Stimulated activated CD4-positive, alpha-beta T cell treated with anti-CD3 and anti-CD28 coated beads, Interleukin-1b, Interleukin-23, amount 100 ng/mL, for 1 hour (primary cell): ENCODE measurements at places on chromosomes 4 and X.

- no peak for DNase-seq
These were observed 94.0 kb upstream of the DDIT4L start for GRCh38 chr4:100284129-100284880.

- DNase-seq = no peak
These were observed 74.0 kb upstream of the OGT start for GRCh38 chrX:71458866-71459265.

- DNase-seq = no peak
These were observed 186.0 kb downstream of the MGST2 start for GRCh38 chr4:139851639-139852038.

DNA sequence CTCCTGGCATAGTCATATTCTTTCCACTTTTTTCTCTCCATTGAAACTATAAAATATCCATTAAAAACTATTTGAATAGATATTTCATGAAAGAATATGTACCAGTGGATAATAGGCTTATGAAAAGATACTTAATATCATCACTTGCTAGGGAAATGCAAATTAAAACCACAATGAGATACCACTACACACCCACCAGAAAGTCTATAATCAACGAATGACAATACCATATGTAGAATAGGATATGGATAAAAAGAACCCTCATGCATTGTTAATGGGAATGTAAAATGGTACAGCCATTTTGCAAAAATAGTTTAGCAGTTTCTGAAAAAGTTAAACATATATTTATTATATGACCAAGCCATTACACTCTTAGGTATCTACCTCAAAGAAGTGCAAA lies 218.7 kb upstream of the GPC4 start:
- no peak for DNase-seq

- no peak for DNase-seq
These were observed 303.0 kb upstream of the TACR3 start for GRCh38 chr4:104022831-104023230.

- DNase-seq = no peak
These were observed 38.9 kb upstream of the RAP1GDS1 start for GRCh38 chr4:98222306-98222705.

GRCh38 chr4:164438321-164438720 lies 315.6 kb upstream of the SMIM31 start:
- no peak for DNase-seq

- no peak for DNase-seq
These were observed 20.6 kb upstream of the KIAA0232 start for GRCh38 chr4:6761649-6762615.

DNA sequence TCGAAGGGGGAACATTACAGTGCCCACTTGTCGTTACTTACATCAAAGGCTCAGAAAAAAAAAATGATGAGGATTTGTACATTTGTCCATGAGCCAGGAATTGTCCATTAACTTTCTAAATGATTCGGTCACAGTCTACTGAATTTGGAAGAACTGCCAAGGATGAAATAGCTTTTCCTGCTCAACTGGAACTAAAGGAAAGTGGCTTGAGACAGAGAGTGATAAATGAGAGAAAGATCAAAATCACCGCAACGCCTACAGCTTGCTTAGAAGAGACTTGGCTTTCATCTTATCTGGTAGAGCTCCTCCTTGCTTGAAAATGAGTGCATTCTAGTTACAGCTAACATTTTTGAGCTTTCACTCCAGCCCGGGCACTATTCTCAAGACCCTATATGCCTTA lies 55.5 kb upstream of the ADGRG2 start:
- DNase-seq = no peak

GRCh38 chrX:130719413-130719812 lies 183.6 kb downstream of the ENOX2 start:
- DNase-seq = no peak

DNA sequence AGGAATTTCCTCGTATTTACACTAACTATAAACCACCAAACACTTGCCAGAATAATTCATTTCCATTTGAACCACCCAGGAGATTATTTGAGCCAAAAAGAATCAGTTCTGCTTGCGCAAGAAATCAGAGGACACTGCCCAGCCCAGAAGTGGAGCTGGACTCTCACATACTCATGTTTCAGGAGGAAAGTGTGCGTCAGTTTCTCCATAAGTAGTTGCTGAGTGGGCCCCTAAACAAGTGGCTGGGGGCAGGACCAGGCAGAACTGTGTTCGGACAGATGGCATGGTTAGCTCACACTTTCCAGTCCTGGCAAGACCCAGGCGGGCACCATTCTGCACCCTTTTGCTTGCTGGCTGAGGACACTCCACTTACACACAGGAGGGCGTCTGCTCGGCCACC lies 38.8 kb downstream of the BTC start:
- no peak for DNase-seq

GRCh38 chrX:101409043-101409442 lies 1.0 kb downstream of the HNRNPH2 start:
- no peak for DNase-seq

GRCh38 chr4:143358923-143359643 lies 22.4 kb downstream of the GAB1 start:
- no peak for DNase-seq

- no peak for DNase-seq
These were observed 17.3 kb downstream of the COQ2 start for GRCh38 chr4:83267121-83267829.

DNA sequence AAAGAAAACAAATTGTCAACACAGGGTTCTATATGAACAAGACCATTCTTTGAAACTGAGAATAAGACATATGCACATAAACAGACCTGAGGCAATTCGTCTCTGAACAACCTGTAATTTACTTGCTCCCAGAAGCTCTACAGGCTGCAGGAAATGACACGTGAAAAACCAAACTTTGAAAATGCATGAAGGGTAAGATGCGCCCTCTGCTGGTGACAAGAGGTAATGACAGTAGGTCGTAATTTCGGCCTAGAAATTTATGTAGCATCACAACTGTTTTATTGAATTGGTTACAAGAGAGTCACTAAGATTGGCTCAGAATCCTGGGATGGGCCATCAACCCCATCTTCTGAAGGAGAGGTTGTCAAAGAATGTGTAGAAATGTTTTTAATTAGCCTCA lies 276.5 kb downstream of the PPP4R3C start:
- no peak for DNase-seq

GRCh38 chr4:77927991-77928925 lies 65.6 kb downstream of the MRPL1 start:
- no peak for DNase-seq

- no peak for DNase-seq
These were observed 85.0 kb downstream of the ALPK1 start for GRCh38 chr4:112381996-112382692.

DNA sequence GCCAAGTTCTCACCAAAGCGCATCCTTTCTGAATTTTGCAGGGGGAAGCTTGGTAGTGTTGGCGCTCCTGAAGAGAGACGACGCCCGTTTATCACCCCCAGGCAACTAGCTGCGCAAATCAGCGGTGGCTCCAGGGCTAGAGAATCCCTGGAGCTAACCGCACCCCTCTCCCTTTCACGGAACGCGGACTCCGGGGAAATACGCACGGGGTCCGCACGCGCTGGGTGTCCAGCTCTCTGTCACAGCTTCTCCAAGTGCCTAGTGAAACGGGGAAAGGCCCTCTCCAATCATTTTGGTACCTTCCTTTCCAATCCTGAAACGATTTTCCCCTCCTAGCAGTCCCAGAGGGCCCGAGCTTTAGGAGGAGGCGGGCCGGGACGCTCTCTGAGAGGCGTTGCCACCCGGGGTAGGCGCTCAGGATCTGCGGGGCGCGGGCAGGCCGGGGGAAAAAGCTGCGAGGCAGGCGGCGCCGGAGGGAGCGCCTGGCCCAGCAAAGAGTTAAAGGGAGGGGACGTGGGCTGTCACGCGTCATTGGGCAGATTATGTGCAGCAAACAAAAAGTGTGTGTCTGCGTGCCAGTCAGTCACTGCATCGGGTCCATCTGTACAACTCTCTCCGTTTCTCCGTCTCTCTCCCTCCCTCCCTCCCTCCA lies at the start of gene PRDM8:
Gene PRDM8, plus strand, starts transcription at position 582 of the 652 bp plus-strand sequence. CDS start 2,578 bp downstream, outside the sequence.
- DNase-seq = no peak

DNA sequence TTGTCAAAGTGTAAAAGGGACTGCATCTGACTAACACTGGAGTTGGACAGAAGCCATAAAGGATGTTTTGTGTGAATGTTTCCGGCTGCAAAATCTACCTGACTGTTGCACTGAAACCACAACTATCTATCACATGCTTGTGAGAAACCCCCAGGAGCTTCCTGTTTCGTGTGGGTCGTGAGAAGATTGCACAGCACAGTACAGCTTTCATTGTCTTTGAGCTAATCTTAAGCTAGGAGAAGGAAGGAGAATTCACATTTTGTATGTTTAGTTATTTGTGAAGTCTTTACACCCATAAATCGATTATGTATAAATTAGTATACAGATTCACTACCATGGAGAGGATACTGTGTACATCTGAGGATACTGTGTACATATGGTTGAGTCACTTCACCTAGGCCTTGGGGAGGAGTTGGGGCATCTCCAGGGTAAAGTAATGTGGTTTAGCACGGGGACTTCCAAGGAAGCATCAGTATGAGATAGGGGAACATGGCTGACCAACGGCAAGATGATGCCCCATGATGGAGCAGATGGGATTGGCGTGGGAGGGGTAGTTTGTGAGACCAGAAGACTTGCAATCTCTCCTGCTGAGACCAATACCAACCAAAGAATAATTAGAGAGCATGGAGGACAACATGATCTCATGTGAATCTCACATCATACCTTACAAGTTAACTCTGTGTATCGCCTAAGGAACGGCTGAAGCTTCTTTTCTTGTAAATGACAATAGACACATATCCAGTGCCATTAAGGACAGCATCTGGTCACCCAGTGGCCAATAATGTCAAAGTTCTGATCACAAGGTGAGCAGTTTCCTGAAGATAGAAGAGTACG lies 43.1 kb upstream of the FAM9C start:
- DNase-seq = no peak

DNA sequence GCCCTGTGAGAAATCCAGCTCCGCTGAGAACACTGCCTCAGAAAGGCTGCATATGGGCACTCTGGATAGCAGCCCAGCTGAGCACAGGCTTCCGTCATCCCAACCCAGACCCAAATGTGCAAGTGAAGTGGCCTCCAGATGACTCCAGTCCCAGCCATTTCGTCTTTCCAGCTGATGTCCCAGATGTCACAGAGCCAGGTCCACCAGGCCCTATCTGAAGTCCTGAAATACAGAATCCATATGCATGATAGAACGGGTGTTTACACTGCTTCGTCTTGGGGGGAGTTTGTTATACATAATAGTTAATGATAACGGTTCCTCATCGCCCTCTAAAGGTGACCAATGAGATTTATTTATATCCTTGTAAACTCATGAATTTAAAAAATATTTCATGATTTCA lies 72.6 kb upstream of the TRIM2 start:
- no peak for DNase-seq

- no peak for DNase-seq
These were observed 207.9 kb downstream of the HS6ST2 start for GRCh38 chrX:132750331-132751062.

DNA sequence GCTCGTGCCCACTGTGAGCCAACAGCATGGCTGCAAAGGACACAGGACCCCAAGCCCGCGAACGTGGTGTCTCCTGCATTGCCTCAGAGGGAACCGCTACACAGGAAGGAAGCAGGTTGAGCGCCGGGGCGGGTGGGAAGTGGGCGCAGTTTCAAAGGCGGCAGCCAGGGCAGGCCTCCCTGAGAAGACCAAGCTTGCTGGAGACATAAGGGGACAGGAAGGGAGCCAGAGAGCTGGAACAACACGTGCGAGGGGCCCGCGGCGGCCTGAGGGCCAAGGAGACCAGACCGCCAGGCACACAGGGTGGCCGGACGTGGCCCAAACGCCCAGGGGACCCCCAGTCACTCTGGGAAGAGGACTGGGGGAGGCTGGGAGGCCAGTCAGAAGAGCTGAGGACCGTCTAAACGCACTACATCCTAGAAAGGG lies 32.0 kb downstream of the CTBP1 start:
- peak; percentile 32 for DNase-seq

- DNase-seq = no peak
These were observed 155.1 kb downstream of the DEFB131A start for GRCh38 chr4:9599266-9599665.

DNA sequence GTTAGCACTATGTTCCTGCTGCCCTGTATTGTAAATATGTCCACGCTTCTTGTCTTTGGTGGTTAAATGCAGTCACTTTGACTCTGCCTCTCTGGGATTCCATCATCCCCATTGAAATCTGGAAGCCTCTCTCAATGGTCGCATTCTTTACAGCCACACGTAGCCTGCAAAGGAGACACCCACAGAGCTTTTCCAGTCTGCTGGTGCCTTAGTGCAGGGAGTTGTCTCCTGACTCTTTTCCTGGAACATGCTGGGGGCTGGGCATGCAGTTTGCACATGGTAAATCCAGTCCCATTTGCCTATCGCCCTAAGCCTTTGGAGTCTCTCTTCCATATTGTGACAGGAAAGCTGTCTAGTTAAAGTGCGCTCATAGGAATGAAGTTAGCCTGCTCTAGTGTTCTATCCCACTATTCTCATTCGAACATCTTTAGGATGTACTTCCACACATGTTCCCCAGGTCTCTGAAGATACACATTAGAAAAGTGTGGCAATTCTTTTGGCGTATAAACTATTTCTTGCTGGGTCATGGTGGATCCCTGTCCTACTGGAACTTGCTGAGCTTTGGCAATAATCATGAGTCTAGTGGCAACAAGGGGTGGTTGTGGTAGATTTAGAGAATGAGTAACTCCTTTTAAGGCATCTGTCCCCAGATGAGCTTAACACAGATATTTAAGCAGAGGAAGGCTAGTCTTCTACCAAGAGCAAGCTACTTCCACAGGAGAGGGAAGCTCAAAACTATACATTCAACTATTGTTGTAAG lies 33.7 kb downstream of the COQ2 start:
- no peak for DNase-seq

GRCh38 chr4:20680736-20681135 lies 19.5 kb upstream of the PACRGL start:
- no peak for DNase-seq

DNA sequence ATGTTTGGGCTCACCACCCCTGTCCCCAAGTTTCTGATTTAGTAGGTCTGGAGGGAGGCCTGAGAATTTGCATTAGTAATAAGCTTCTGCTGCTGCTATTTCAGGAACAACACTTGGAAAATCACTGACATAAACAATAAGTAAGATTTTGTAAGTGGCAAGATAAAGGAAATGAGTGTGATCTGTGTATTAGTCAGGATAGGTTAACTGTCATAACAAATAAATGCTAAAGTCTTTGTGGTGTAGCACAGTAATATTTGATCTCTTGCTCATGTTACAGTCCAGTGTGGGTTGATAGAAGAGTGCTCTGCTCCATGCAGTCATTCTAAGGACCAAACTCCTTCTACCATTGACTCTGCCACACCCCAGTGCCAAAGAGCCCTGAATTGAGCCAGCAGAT lies 67.0 kb downstream of the NHS start:
- no peak for DNase-seq

- DNase-seq = peak; percentile 27
These were observed 550 bp downstream of the CBR4 start for GRCh38 chr4:169009286-169010124.

DNA sequence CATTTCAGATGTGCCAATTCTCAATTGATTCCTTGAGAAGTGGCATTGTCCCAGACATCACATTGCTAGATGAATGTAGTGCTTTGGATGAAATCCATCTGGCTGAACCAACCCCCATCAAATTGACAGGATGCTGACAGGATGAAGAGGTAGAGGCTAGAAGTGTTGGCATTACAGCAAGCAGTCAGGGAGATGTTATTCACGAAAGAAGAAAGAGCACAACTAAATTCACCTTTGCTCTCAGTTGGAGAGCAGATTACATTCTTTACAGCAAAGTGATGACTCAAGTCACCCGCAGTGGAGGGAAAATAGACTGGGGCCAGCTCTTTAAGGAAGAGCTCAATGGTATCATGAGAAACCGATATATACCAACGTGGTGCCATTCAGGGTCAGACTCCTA lies 259.6 kb downstream of the C4orf33 start:
- no peak for DNase-seq
